ENCODE measurements at places on chromosomes 2 and 18. TPM values are rescaled to one million over a fixed set of nuclear protein-coding genes. Genes with fewer than 3 reads are reported as not detected.

DNA sequence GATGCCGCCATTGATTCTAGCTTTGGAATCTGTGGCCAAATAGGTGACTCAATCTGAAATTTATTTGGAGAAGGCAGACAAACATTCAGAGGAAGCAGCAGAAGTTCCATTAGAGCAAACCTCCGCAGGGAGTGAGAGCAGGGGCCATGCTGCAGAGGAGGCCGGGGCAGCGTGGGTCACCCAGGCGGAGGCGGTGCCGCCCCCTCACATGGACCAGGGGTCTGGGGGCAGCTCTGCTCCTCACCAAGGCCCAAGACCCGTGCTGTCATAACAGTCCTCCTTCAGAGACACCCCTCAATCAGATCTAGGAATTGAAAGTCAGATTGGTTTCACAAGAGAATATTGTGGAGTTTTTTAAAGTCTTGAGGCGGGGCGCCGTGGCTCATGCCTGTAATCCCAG, 92.4 kb downstream of the GBX2 start:
- no peak for DNase-seq

GRCh38 chr2:207150284-207150683, 15.5 kb downstream of the KLF7 start:
- DNase-seq = no peak

- DNase-seq = no peak
Measured at GRCh38 chr2:54081574-54081973, 33.8 kb upstream of the ACYP2 start.

DNA sequence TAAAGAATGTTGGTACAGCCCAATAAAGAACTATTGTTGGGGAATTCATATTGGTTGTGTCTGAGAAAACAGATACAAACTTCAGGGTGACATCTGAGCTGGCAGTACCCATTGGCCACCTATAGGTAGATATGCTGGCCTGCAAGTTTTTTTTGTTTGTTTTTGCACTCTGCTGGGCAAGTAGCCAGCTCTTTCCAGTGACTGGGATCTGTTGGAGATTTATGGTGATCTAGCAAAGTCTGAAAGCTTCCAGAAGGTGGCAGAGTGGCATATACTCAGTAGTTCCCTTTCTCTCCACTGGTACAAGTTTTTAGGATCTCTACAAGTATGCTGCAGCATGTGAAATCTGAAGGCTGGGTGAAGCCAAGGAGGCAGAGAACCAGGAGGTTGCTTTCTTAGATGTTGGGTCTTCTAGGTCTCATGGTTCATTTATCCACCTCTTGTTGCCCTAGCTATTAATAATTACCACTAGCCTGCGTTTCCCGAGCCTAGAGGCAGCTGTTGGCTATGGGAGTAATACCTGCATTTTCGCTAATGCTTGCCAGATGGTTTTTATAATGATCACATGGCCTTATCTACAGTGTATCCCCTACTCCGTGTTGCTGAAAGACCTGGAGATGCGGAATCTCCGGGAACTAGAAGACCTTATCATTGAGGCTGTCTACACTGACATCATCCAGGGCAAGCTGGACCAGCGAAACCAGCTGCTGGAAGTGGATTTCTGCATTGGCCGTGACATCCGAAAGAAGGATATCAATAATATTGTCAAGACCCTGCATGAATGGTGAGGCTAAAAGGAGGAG, 9.5 kb downstream of the COPS7B start:
- peak; percentile 68 for DNase-seq

DNA sequence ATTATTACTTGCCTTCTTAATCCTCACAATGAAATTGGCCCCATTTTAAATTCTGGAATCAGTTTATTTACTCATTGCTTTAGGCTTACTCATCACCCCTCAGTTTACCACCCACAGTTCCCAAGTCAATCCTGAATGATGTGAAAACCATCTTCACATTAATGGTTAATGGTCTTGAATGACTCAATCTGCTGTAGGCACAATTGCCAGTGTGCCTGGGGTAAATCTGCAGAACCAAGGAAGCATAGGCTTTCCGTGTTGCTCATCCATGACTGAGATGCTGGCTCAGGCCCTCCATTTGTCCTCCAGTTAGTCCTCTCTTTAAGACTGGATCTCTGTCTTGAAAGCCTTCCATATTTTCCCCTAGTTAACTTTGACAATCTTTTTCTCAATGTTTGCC, 164.5 kb downstream of the PMAIP1 start:
- DNase-seq = no peak

GRCh38 chr2:2796207-2796606, 465.1 kb upstream of the MYT1L start:
- no peak for DNase-seq

- no peak for DNase-seq
Measured at GRCh38 chr2:84823229-84823628, 57.7 kb downstream of the TRABD2A start.

ECEL1 gene
- total RNA-seq = not detected

LOXHD1 gene
- not detected for total RNA-seq

AGAP1 gene
- total RNA-seq = 6.5 TPM
